ENCODE measurements at places on chromosomes 16 and 17. TPM values are rescaled to one million over a fixed set of nuclear protein-coding genes. Genes with fewer than 3 reads are reported as not detected.

Gene C16orf95
- total RNA-seq, result 2.0 TPM

DNA sequence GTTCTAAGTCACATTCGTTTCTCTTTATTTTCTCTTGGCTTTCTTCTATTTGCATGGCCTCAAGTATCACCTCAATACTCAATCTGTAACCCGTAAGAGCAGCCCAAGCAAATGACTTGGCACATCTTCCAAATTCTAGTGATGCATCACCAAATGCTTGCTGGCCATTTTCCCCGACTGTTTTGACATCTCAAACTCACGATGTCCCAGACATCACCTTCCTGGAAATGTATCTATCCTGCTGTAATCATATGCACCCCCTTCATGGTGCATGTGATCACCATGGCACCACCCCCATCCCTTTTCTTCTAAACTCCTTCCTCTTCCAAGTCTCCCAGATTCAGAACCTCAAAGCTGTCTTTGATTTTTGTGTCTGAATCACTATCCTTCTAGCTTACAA is 24.0 kb upstream of the ABCA5 start:
- no peaks in the 10 kb centered on the region for H3K27me3 ChIP-seq
- H3K4me3 ChIP-seq, result no peak overlapping the region
- no peaks in the 10 kb centered on the region for H3K4me1 ChIP-seq
- H3K27ac ChIP-seq, result no peak overlapping the region

DNA sequence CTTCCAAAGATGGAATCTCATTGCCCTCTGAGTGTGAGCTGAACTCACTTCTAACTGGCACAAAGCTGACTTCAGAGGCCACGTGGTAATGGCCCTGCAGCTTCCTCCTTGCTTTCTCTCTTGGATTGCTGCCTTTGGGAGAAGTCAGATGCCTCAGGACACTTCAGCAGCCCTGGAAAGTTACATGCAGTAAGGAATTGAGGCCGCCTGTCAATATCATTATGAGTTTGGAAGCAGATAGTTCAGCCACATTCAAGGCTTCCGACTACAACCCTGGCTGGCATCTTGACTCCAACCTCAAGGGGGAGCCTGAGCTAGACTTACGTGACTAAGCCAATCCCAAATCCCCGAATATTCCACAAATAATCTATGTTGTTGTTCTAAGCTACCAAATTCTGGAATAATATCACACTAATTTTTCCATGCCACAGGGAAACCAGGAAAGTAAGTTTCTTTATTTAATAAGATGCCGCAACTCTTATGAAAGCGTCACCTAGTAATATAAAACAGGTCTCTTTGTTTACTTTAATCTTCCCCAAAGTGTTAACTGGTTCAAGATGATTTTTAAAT is 13.6 kb downstream of the CEP20 start:
- no peaks in the 10 kb centered on the region for H3K4me1 ChIP-seq
- H3K27ac ChIP-seq, result peak overlapping the region; percentile 38
- no peaks in the 10 kb centered on the region for H3K27me3 ChIP-seq
- no peak for DNase-seq
- H3K4me3 ChIP-seq, result no peak overlapping the region
- H3K36me3 ChIP-seq, result no peaks in the 10 kb centered on the region

DNA sequence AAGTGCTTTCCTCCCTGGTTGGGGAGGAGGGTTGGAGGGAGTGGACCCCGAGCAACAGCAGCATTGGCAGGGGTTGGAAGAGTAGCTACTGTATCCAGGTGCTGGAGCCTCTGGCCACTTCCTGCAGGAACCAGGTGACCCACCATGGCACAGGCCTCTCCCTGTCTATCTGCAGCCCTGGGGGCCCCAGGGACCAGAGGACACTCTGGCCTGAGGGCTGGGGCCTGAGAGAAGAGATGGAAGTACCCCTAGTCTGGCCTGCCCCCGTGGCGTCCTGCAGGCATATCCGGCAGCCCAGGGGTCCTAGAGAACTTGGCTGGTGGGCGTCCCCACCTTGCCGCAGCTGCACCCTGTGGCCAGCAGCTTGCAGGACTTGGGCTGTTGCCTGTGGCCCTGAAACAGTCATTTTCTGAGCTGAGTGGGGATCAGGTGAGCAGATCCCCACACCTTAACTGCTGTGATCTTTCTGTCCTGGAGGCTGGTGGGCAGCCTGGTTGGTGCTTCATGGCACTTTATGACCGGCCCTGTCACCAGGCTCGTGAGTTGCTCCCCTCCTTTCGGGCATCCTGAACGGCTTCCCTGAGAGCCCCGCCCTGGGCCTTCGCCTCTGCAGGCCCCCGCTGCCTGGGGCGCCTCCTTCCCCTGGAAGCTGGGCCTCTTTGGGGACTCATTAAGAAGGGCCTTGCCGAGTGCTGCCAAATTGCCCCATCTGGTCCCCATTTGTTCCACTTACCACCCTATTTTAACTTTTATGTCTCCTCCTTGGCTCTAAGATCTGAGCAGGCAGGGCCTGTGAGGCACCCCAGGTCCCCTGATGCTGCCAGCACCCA is 298.6 kb downstream of the SEC14L1 start:
- peak overlapping the region; percentile 79 for H3K27ac ChIP-seq
- H3K36me3 ChIP-seq, result no peaks in the 10 kb centered on the region
- DNase-seq, result no peak
- no peak overlapping the region for H3K4me3 ChIP-seq
- H3K4me1 ChIP-seq, result peaks cover 35% of the 10 kb centered on the region

- no peak for DNase-seq
- H3K36me3 ChIP-seq, result no peaks in the 10 kb centered on the region
- H3K4me3 ChIP-seq, result no peak overlapping the region
- no peak overlapping the region for H3K27ac ChIP-seq
- H3K4me1 ChIP-seq, result no peaks in the 10 kb centered on the region
These were observed 39.0 kb upstream of the KDM8 start for GRCh38 chr16:27164352-27164751.
